ENCODE measurements at places on chromosomes 4 and X.

DNA sequence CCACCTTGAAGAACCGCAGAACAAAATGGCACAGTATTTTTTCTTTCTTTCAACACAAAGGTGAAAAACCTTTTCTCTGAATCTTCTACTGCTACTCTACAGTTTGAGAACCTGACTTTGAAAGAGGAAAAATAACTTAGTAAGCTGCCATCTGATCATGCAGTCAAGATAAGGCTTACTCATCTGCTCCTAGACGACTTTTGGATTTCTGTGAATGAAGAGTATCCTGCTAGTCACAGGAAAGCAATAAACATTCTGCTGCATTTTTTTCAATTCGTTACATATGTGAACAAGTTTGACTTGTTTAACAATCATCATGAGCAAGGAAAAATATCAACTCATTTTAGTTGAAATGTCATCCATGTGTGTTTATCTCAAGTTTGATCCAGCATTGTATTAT is 25.2 kb downstream of the TIGD2 start:
- DNase-seq: no peak

DNA sequence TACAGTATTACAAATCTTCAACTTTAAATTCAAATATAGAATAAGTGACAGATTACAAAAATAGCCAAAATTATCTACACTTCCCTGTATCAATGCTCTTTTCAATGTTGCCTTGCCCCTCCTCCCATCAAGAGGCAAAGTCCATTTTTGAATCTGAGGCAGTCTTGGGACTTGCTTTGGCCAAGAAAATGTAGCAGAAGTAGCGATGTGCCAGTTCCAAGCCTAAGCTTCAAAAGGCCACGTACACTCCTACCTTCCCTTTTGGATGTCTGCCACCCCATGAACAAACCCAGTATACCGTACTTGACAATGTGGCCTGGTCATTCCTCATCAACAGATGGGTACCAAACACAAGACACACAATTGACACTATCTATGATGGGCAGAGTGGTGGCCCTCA is 24.1 kb downstream of the SEC24D start:
- DNase-seq: no peak

- no peak for DNase-seq
These were observed 27.5 kb upstream of the MXD4 start for GRCh38 chr4:2289311-2289954.

DNA sequence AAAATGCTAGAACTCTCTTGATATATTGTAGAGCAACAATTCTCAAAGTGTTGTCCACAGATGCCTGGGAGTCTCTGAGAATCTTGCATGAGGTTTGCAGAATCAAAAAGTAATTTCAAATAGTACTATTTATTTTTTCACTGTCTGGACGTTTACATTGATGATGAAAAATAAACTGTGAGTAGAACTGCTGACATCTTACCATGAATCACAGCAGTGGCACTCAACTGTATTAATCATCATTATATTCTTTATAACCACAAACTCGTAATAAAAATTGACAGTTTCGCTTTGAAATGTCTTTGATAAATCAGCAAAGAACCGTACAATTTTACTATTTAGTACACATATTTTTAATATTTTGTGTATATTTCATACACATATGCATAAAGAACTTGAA is 94.5 kb downstream of the NAF1 start:
- no peak for DNase-seq

DNA sequence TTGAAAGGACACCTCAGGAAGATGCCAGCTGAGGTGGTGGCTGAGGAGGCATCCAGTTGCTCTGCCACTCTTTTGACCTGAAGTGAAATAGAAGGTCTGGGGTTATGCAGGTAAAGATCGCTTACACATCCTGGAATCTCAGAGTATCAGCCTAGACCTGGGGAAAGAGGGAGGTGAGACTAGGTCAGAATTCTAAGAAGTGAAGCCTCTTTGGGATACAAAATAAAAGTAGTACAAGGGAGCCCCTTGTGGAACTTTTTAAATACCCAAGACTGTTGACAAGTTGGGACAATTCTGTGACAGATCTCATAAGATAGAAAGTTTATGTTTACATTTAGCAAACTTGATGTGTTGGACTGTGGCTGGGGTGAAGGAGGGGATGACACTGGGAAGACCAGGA is 263.1 kb downstream of the SPRY1 start:
- peak; percentile 21 for DNase-seq

- no peak for DNase-seq
These were observed 895.6 kb downstream of the RAB28 start for GRCh38 chr4:12588582-12588981.

GRCh38 chrX:136866337-136867095 is 14.0 kb downstream of the RBMX start:
- DNase-seq: no peak

DNA sequence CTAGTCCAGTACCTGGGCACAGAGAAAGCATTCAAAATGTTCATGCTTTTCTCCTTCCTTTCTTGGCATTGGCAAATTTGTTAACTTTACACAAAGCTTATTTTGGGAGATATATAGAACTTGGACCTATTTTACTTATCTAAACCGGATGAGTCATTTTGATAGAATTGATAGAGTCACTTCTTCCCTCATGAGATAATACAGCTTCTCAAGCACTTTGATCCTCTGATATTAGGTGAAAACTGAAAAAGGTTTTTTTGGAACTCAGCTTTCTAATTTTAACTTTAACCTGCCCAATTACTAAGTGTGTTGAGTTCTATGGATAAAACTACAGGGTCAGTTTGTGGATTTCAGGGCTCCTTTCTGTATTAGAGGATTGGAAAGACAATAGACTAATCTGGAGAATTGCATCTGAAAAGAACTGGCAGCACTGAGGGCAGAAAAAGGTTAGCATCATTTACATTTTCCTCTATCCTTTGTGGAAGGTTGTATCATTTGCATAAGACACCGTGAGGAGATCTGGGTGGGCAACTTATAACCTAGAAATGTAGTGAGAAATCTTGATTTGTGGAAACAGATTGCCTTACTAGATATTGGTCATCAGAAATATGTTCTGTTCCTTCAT is 2.4 kb downstream of the WDR44 start:
- no peak for DNase-seq

DNA sequence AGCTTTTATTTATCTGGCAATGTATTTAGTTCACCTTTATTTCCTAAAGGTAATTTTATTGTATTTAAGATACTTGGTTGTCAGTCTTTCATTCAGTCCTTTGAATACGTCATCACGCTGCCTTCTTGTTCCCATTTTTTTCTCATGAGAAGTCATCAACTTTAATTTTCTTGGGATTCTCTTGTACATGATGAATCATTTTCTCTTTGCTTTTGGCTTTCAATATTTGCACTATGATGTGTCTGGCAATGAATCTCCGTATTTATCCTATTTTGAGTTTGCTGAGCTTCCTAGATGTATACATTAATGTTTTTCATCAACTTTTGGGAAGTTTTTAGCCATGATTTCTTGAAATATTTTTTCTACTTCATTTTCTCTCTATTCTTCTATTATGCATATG is 28.4 kb downstream of the CLDN2 start:
- no peak for DNase-seq

DNA sequence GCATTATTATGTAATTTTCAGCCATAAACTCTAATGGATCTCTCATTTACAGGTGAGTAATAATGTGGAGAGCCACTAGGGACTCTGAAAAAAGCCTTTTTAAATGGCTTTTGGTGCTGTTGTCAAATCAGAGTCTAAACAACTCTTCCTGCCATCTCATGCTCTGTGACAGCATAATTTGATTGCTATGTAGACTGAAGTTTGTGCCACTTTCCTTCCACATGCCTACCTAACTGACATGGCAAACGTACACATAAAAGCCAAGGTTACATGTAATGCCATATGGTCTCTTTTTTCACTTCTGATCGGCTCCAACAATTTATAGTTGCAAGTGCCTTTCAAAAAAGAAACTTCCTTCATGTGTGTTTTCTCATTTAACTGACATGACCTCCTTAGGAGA is 94.3 kb downstream of the SH2D1A start:
- DNase-seq: no peak

- DNase-seq: no peak
These were observed 896.5 kb downstream of the PDHA2 start for GRCh38 chr4:96736352-96736889.

- no peak for DNase-seq
These were observed 811.0 kb upstream of the GALNTL6 start for GRCh38 chr4:171002246-171002645.

GRCh38 chr4:5500165-5500564 is 208.2 kb downstream of the EVC2 start:
- DNase-seq: no peak

DNA sequence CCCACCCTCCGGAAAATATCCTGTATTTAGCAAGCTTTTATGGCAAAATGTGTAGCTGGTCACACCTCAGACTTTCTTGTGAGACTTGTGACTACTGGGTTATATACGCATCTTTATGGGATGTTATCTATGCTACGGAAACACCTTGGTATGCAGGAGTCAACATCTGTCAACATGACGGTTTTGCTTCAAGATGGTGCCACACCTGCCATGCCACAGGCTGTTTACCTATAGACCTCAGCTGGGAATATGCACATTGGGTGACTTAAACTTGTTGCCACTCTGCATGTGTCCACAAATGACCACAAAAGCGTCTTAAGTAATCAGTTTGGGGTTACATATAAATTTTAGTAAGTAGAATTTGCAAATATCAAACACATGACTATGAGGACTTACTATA is 192.3 kb upstream of the ATP6AP2 start:
- no peak for DNase-seq

GRCh38 chr4:184288451-184289178 is 70.9 kb upstream of the ENPP6 start:
- DNase-seq: no peak

DNA sequence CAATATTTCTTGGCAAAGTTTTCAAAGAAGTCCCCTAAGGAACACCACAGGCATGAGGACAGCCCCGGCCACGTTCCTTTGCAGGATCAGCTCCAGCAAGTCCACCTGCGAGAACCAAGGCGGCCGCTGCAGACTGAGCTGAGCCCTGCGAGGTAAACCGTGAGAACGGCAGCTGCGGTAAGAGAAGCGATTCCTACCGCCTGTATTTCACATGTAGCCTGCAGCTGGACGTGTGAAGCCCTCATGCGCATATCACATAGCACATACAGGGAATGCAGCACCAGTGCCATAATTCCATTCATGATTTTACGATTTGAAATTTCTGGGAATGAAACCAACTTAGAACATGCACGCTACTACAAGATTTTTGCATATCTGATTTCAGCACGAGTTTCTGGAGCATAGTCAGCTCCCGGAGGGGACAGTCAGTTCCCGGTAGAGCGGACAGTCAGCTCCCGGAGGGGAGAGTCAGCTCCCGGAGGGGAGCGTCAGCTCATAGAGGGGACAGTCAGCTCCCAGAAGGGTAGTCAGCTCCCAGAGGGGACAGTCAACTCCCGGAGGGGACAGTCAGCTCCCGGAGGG is 41.7 kb downstream of the FGFRL1 start:
- DNase-seq: no peak

- no peak for DNase-seq
These were observed 16.3 kb downstream of the LONRF3 start for GRCh38 chrX:118990512-118991227.

- DNase-seq: no peak
These were observed 106.6 kb upstream of the WDR44 start for GRCh38 chrX:118239178-118239870.

DNA sequence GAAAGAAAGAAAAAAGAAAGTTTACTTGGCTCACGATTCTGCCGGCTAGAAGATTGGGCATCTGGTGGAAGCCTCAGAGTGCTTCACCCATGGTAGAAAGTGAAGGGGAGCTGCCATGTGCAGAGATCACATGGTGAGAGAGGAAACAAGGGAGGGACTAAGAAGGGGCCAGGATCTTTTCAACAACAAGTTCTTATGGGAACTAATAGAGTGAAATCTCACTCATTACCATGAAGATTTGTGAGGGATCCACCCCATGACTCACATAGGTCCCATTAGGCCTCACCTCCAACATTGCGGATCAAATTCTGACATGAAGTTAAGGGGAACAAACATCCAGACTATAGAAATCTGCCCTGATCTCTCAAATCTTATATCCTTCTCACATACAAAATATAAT is 61.3 kb upstream of the UGT8 start:
- no peak for DNase-seq

DNA sequence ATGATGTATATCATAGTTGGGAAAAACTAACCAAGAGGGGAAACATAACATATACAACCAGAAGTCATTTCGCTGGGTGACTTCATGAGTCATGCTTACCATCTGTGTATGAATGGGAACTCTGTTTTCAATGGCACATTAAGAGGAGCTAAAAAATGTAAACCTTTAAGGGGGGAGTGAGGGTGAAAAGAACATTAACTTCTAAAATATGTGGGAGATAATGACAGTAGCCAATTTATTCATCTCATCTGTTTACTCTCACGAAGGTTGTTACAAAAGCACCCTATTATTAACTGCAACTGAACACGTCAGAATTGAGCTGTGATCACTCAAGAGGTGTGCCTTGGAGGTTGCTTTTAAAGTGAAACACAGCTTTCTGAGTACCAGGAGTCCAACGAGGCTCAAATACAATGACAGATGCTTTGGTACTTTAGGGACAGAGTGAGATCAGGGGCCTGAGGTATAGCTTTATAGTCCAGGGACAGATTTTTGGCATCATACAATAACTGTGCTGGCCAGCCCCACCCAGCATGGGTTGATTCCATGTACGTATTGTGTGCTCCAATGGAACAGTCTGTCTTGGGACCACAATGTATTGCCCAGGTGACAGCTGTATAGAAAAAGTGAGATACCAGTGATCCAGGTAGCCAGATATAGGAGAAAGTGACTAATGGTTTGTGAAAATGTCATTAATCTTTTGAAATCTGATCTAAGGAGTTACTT is 107.3 kb downstream of the AMMECR1 start:
- DNase-seq: no peak

DNA sequence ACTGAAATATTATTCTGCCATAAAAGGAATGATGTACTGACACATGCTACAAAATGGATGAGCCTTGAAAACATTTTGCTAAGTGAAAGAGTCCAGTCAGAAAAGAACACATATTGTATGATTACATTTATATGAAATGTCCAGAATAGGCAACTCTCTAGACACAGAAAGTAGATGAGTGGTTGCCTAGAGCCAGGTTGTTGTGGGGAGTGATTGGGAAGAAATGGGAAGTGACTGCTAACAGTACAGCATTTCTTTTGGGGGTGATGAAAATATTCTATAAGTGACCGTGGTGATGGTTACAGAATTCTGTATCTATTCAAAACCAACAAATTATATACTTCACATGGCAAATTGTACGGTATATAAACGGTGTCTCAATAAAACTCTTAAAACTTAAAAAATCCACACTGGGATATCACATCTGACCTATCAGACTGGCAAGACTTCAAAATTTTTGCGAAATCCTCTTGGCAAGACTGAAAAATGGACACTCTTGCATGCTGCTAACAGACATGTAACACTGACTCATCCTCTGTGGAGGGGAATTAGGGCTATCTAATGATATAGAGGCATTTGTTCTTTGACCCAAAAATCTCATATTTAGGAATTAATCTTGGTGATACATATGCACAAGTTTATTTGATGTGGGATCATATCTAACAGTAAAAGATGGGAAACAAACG is 71.8 kb downstream of the FAM13A start:
- DNase-seq: no peak

- DNase-seq: no peak
These were observed 186.7 kb downstream of the ENOX2 start for GRCh38 chrX:130716346-130716745.

Measured in NCI-H526 treated with DMSO at 0.1 percent for 48 hours (cell line).